SJCRH30 (cell line): ENCODE measurements at places on chromosomes 6 and 20. TPM values are rescaled to one million over a fixed set of nuclear protein-coding genes. Genes with fewer than 3 reads are reported as not detected.

ASIP gene
- total RNA-seq: not detected in 2 replicates

RNF182 gene
- total RNA-seq: 0.10 and 0.20 TPM in 2 replicates

MTFR2 gene
- total RNA-seq: 9.4 and 11.8 TPM in 2 replicates

RIMS4 gene
- total RNA-seq: not detected in 2 replicates

COL19A1 gene
- total RNA-seq: 6.1 and 7.3 TPM in 2 replicates

DNA sequence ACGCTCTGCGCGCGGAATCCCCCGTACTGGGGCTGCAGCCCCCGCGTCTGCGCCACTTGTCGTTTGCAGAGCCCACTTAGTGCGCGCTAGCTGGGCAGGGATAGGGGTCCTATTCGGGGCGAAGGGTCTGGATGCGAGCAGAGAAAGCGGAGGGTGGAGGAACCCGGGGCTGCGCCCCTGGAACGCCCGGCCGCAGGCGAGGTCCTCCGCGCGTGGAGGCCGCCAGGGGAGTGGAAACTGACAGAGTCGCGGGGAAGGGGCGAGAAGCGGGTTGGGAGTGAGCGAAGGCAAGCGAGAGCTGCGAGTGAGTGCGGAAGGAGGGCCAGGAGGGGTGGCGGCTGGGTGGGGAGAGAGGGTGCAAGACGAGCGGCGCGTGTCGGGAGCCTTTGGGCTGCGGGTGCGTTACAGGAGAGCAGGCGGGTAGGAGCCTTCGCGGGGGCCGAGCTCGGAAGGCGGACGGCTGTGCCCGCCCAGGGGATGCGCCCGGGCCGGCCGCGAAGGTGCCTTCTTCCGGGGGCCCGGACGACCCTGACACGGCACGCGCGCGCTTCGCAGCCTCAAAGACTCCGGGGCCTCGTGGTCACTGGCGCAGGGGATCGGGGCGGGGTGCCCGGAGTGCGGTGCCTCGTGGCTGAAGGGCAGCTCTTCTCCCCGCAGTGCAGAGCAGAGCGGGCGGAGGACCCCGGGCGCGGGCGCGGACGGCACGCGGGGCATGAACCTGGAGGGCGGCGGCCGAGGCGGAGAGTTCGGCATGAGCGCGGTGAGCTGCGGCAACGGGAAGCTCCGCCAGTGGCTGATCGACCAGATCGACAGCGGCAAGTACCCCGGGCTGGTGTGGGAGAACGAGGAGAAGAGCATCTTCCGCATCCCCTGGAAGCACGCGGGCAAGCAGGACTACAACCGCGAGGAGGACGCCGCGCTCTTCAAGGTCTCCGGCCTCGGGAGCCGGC is 1.2 kb downstream of the IRF4 start:
- H3K27ac ChIP-seq: no peak overlapping the region
- no peaks in the 10 kb centered on the region for H3K4me1 ChIP-seq
- no peak overlapping the region for H3K4me3 ChIP-seq

GRCh38 chr6:75205776-75206575 is at the start of gene COL12A1:
Gene COL12A1, minus strand, starts transcription at chr6:75206053. Its CDS starts 3,261 bp downstream, at chr6:75202792.
- no peaks in the 10 kb centered on the region for H3K27me3 ChIP-seq
- peak within 1 kb of the TSS; percentile 80 for H3K27ac ChIP-seq
- peak within 1 kb of the TSS; percentile 77 for H3K4me3 ChIP-seq
- peaks cover 7% of the 10 kb centered on the region; the same call in 1 of the 2 replicates for H3K4me1 ChIP-seq
- DNase-seq: peak; percentile 92

DNA sequence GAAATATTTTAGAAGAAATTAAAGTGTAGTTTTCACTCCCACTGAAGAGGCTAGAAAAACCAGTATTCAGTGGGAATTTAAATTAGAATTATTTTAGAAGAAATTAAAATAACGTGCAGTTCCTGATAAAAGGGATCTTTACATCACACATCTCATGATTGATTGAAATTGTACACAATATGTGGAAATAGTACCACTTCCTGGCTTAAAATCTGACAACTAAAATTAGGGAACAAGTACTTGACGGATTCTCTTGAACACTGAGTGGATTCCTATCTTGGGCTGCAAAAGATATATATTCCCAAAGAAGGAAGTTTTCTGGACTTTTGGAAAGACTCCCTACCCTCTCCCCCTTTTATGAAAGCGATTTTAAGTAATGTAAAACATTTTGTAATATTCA is 14.6 kb upstream of the MTCL3 start:
- H3K27me3 ChIP-seq: 0 out of 2 replicates have a peak, but pooled peaks cover 5% of the 10 kb centered on the region
- no peaks in the 10 kb centered on the region for H3K36me3 ChIP-seq
- no peak overlapping the region for H3K27ac ChIP-seq
- H3K4me3 ChIP-seq: no peak overlapping the region

DNA sequence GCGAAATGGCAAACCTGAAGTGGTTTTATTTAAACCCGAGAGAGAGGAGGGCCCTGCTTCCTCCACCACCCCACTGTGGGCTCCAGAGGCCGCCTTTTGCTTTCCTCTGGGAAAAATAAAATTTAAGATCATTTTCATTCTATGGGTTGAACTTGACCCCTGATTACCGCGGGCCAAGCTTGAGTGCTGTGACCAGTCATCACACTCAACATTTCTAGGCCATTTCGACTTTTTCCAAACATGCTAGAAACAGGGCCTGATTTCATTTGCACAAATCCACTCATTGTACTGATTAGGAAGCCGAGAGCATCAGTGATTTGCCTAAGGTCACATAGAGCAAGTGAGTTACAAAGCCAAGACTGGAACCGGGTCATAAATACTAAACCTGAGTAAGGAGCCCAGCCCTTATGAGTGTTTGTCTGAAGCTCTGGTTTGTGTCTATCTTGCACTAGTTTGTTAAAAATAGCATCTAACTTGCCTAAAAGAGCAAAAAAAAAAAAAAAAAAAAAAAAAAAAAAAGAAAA is 179.7 kb downstream of the DLL1 start:
- H3K4me1 ChIP-seq: no peaks in the 10 kb centered on the region
- no peak for DNase-seq
- no peaks in the 10 kb centered on the region for H3K36me3 ChIP-seq
- H3K27me3 ChIP-seq: peaks cover 5% of the 10 kb centered on the region; the same call in 1 of the 2 replicates

GRCh38 chr6:112437058-112437457 is 89.9 kb downstream of the RFPL4B start:
- DNase-seq: peak; percentile 79
- H3K4me1 ChIP-seq: peaks cover 11% of the 10 kb centered on the region
- no peaks in the 10 kb centered on the region for H3K36me3 ChIP-seq
- peak overlapping the region; percentile 5; the same call in 1 of the 2 replicates for H3K27ac ChIP-seq

- no peak overlapping the region for H3K27ac ChIP-seq
- DNase-seq: no peak
- H3K4me3 ChIP-seq: no peak overlapping the region
- H3K36me3 ChIP-seq: no peaks in the 10 kb centered on the region
- H3K4me1 ChIP-seq: no peaks in the 10 kb centered on the region
These were observed 256.4 kb downstream of the GMPR start for GRCh38 chr6:16494793-16495192.
